Fibroblast of upper back skin (primary cell): ENCODE measurements at places on chromosomes 7 and 10.

GRCh38 chr7:12684733-12685132, 2.7 kb upstream of the ARL4A start:
- DNase-seq, result no peak

DNA sequence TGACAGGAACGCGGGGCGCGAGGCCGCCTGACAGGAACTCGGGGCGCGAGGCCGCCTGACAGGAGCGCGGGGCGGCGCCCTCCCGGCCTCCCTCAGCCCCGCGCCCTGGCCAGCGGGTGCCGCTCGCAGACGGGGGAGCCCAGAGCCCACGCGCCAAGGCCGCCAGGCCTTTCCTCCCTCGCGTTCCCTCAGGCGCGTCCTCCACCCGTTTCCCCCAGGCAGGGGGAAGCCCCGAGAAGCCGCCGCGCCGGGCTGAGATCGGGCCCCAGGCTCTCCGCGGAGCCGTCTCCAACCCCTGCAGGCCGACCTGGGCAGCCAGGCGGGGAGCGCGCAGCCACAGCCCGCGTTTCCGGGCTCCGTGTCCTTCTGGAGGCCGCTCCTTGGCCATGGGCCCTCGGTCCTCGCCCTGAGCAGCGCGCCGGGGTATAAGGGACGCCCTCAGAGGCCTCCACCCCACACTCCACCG, 17.7 kb downstream of the PTPRN2 start:
- no peak for DNase-seq

- no peak for DNase-seq
These were observed 60.4 kb downstream of the SORCS1 start for GRCh38 chr10:107104026-107104652.

DNA sequence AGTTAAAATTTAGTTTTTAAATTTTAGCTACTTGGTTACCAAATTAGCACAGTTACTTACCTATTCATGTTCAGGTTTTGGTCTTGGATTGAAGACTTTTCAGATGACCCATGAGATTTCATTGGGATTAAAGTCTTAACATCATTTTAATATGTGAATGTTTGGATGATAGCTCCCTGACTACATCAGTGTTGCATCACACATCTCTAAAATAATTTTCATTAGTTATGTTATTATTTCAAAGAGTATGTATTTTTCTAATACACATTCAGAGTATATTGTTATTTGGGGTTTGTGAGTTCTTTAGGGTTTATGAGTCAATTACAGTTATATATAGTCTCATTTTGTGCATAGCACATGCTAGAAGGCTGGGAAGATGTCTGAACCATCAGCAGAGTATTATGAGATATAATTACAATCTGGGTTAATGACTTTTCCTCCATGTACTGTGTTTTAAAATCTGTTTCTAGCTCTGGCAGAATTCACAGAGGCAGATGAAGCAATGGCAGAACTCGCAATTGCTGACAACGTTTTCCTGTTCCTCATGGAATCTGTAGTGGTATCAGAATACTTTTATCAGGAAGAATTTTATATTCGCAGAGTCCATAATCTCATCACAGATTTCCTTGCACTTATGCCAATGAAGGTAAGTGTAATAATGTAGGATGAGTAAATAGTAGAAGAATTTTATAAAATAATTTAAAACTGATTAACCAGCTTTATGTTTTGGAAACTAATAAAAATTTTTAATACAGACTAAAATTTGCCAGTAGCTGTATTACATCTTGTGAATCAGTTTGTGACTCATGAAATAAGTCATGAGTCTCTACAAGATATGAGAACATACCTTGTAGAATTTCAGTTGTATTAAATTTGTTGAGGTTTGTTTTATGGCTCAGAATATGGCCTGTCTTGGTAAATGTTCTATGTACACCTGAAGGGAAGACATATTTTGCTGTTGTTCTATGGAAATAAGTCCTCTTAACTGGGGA, 26.9 kb downstream of the NUP205 start:
- DNase-seq, result peak; percentile 3

- DNase-seq, result no peak
These were observed 290.3 kb upstream of the NFE2L3 start for GRCh38 chr7:25861601-25862260.

DNA sequence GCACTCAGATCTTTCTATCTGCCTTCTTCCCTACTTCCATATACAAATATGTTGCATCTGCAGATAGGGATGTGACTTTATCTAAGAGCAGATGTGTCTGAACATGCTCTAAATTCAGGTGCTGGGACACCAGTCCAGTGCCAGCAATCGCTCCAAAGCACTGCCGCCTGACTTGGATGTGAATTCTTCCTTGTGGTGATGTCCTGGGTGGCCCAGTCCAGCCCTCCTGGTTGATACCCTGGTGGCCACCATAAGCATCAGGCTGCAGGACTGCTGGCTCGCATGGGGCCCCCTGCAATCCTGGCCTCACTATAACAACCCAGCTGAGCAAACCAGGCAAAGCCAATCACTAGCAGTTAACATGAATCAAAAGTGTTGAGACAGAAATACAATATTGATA, 149.2 kb upstream of the PDE1C start:
- DNase-seq, result no peak

DNA sequence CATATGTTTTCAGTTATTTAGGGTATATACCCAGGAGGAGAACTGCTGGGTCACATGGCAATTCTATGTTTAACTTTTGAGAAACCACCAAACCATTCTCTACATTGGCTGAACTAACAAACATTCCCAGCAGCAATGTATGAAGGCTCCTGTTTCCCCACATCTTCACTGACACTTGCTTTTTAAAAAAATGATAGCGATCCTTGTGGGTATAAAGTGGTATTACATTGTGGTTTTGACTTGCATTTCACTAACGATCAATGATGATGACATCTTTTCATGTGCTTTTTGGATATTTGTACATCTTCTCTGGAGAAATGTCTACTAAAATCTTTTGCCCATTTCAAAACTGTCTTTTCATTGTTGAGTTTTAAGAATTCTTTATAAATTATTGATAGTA, 51.2 kb upstream of the ANAPC16 start:
- peak; percentile 25 for DNase-seq

DNA sequence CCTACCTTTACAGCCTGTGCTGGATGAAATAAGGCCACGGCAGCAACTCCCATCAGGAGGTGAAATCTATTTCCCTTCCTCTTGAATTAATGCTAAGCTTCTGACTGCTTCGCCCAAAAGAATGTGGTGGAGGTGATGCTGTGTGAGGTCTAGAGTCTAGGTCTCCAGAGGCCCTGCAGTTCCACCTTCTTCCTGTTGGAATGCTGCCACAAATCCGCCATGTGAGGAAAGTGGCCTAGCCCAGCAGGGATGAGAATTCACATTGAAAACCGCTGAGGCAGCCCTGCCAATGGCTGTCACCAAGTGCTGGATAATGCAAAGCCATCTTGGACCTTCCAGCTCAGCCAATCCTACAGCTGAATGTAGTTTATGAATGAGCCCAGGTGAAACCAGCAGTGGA, 28.0 kb downstream of the RHOBTB1 start:
- DNase-seq, result peak; percentile 48

- DNase-seq, result no peak
These were observed 28.9 kb downstream of the GNA12 start for GRCh38 chr7:2814946-2815874.

- DNase-seq, result no peak
These were observed 20.6 kb upstream of the CABCOCO1 start for GRCh38 chr10:61642150-61642571.

GRCh38 chr7:41328544-41328943, 374.3 kb downstream of the INHBA start:
- DNase-seq, result peak; percentile 57

DNA sequence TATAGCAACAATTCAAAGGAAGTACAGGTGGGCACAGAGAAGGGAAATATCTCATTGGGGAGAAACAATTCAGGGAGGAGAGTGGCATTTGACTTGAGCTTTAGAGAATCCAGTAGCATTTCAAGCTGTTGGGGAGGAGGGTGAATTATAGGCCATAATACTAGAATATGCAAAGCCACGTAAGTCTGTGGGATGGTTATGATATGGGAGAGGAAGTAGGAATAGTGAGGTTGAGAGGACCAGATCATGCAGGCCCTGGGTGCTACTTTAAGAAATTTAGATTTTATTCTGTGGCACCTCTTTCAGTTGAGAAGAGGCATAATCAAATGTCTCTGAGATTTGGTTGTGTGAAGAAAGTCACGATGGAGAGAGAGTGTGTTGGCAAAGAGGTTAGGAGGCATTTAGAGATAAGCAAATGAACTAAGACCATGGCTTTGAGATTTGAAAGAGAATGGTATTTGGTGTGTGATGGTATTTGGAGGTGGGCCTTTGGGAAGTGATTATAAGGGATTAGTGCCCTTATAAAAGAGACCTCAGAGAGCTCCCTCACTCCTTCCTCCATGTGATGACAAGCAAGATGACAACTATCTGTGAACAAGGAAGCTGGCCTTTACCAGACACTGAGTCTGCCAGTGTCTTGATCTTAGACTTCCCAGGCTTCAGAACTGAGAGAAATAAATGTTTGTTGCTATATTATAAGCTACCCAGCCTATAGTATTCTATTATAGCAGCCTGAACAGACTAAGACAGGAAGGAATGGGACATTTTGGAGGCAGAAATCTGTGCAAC, 15.1 kb downstream of the ADD3 start:
- no peak for DNase-seq

DNA sequence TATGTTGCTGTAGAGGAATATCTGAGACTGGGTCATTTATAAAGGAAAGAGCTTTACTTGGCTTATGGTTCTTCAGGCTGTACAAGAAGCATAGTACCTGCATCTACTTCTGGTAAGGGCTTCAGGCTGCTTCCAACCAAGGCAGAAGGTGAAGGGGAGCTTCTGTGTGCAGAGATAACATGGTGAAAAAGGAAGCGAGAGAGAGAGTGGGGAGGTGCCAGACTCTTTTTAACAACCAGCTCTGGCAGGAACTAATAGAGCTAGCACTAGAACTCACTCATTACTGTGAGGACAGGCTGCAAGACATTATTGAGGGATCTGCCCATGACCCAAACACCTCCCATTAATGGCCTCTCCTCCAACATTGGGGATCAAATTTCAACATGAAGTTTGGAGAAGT, 94.5 kb downstream of the KIF20B start:
- DNase-seq, result no peak

DNA sequence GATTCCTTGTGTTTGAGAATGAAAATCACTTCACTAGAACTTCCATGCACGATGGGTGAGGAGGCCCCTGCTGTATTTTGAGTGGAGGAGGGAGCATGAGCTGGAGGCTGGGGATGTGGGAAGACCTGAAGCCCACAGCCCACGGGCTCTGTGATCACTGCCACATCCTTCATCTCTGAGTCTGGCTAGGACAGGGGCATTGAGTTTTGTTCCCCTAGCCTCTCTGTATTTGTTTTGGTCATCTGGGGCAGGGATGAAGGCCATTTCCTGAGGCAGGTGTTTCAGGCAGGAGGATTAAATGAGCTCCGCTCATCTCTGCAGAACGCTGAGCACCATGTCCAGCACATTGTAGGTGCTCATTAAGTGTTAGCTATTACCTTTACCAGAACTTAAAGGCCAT, 293.6 kb downstream of the GLRX3 start:
- DNase-seq, result no peak

- peak; percentile 81 for DNase-seq
These were observed 29.7 kb upstream of the SEC61G start for GRCh38 chr7:54788664-54789063.

GRCh38 chr10:64286533-64286932, 765.3 kb downstream of the REEP3 start:
- no peak for DNase-seq

DNA sequence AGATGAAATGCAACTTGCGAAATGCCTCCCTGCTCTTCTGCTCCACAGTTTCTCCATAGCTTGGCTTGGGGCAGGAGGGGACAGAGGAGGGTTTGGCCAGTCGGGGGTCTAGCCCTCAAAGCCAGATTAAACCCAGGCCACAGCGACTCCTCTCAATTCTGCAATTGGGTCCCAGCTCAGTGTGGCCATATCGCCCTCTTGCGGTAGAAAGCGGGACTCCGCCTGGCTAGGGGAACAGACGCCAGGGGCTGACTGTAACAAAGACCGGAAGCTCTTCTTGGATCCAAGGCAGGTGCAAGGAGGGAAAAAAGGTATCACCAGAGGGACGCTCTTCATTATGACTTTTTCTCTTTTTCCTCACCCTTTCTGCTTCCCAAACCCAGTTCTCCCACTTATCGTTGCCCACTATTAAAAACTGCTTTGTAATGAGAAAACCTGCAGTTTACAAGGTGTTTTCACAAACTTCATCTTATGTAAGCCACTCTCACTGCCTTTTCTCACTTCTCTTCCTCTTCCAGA, 36.6 kb upstream of the TNPO3 start:
- peak; percentile 63 for DNase-seq

DNA sequence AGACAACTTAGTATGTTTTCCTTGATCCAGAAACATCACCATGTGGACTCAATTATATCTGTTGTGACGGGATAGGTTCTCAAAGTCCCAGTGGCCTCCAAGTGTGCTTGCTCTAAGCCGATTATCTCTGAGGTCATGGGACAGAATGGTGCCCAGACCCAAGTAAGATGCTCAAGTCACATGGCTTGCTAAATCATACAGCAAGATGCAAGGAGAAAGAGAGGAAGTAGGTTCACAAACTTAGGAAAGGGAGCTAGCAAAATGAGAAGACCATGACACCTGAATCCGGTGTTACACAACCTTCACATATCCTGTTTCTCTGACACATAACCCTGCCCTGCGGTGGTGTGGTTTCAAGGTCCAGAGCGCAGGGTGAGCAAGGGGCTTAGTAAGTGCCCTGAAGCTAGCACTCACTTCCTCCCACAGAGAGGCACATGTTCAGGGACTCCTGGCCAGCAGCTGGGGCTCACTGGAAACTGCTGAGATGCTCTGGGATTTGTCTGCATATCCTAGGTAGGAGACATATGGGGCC, 590.9 kb upstream of the ANKRD30A start:
- peak; percentile 80 for DNase-seq

- no peak for DNase-seq
These were observed 204.4 kb upstream of the AOAH start for GRCh38 chr7:36928718-36929117.

DNA sequence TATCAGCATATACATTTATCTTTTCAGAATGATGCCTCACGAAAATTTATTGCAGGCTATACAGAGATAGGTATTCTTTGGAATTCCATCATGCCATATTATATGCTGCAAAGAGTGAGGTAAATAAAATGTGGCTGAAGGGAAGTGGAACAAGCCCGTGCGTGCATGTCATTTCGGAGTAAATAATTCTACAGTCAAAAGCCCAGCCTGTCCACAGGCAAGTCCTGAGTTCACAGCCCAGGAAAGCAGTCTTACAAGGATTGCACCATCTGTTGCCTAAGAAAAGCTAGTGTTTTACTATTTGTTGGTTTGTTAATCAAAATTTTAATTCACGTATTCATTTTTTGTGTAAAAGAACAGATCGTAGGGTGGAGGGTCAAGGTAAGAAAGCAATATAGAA, 292.4 kb upstream of the AKR1E2 start:
- DNase-seq, result no peak

GRCh38 chr7:131547589-131547988, 8.8 kb downstream of the PODXL start:
- DNase-seq, result no peak

- no peak for DNase-seq
These were observed 24.4 kb downstream of the EBF3 start for GRCh38 chr10:129939416-129940275.

DNA sequence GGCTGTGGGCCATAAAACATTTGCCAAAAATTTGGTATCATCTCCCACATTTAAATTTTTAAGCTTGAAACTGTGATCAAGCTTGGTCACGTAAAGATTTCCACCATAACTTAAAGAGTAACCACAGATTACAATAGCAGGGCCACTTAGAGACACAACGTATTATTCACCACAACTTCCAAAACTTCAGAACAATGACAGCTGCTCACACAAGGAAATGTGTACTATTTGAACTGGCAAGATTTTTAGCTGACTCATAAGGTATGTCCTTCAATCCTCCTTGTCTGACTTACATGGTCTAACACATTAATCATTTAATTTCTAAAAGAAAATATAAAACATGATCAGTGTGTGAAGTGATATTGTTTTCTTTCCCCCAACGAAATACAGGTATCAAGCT, 234.5 kb downstream of the PARD3 start:
- peak; percentile 89 for DNase-seq
